ENCODE measurements at places on chromosomes 6 and 20.

DNA sequence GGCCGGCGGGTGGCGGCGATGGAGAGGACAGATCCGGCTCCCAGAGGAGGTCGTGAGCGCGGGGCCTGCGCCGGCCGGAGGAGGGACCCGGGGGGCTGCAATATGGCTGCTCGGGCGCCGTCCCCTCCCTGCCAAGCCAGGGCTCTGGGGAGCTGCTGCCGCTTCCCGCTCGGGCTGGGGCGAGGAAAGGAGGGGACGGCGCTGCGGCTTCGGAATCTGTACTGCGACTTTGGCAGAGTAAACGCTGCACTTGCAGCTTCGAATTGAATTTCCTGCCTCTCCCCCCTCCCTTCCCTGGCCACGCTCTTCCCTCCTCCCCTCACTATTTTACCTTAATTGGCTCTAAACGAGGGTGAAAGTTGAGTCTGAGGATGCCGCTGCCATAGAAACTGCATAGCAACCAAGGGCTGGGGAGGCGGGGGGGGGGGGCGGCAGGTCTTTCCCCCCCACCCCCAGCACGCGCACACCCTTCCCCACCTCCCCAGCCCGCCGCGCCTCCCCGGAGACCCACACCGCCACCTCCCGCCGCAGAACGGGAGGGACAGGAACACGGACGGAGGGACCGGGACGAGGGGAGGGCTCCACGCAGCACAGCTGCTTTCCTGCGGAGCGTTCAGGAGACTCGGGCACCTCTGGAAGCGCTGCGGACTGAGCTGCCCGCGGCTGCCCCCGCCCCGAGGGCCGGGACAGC is 93.9 kb downstream of the RNASET2 start:
- DNase-seq: no peak

DNA sequence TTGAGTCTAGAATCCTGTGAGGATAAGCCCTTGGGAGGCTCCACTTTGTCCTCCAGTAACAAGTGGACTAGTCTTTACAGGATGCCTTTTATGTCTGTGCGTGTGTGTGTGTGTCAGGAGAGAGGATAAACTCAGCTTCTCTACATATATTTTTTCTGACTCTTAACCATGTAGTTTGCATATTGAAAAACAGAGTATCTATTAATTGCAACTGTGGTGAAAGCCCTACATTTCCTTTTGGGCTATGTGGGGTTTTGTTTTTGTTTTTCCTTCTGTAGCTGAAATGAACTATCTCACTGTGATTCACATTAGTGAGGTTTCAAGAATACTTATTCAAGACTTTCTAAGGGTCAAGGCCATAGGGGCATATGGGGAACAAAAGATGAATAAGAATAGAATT is 17.7 kb downstream of the TPBG start:
- DNase-seq: no peak

DNA sequence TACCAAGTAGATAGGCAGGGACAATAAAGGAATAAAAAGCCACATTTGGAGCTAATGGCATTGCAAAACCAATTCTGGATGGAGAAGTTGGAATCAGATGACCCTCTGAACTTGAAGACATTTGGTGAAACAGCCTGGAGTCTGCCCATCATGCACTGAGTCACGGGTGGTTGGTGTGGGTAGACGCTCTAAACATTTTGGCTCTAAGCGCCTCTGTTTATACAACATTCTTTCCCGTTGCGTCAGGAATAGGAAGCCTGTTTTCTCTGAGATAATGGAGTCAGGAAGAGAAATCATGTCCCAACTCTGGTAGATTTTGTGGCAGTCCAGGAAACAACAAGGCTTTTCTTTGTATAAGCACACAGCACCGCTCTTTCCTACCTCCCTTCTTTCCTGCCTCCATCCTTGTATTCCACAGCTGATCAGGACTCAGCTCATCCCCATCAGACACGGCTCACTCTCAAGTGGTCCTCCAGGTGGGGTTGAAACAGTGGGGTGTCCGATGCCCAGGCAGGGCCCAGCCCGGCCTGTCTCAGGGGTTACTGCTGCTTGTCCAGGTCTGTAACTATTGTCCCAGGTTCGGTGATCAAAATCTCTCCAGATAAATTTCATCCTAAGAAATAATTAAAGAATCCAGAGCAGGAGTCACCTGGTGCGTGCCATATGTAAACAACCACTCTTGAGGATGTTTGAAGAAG is 12.1 kb upstream of the RAMACL start:
- no peak for DNase-seq

GRCh38 chr6:1916334-1917070 is 306.8 kb downstream of the FOXC1 start:
- no peak for DNase-seq

DNA sequence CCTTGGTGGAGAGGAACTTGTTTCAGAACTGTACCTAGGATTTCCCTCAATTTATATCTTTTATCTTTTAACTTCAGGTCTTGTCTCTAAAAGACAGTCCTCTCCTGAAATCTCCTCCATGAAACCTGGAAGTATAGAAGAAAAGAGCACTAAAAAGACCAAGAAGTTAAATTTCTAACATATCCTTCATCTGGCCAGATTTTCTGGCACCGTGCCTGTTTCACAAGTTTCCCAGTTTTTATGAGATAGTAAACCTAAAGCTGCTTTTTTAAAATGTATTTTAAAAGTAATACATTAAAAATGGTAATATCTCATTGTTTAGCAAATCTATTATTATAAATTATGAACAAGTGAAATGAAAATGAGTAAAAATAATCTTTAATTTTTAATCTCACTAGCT is 348.3 kb upstream of the RSPO3 start:
- DNase-seq: no peak

GRCh38 chr6:54729716-54730115 is 116.9 kb upstream of the FAM83B start:
- DNase-seq: no peak

- DNase-seq: peak; percentile 93
Observed at GRCh38 chr20:37345339-37346235, at the start of gene SRC. Gene SRC (plus strand): TSS chr20:37346140. CDS start chr20:37384154, 38,014 bp downstream.

GRCh38 chr20:37294262-37294981 is 5.0 kb downstream of the MANBAL start:
- DNase-seq: no peak

DNA sequence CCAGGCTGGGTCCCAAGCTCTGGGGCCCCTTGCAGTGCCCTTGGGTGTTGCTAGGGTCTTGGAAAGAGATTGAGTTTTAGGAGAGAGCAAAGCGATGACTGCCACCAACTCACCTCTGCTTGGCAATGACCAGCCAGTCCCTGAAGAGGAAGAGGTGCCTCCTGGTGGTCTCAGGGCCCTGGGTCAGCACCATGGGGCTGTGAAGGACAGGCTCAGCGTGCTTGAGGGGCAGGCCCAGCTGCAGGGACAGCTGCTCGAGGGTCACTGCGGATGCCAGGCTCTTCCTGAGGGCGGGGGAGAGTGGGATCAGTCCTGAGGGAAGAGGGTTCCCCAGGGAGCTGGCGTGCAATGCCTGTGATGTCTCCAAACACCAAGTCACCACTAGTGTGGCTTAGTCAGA is 50.8 kb upstream of the TAGAP start:
- no peak for DNase-seq
